ENCODE measurements at places on chromosomes 5 and 9.

- H3K4me1 ChIP-seq = peaks cover 12% of the 10 kb centered on the region
- no peak overlapping the region for H3K27ac ChIP-seq
- no peak for DNase-seq
- H3K4me3 ChIP-seq = no peak overlapping the region
- H3K36me3 ChIP-seq = no peaks in the 10 kb centered on the region
- no peaks in the 10 kb centered on the region for H3K27me3 ChIP-seq
Observed at GRCh38 chr5:95080030-95080429, 204.9 kb downstream of the MCTP1 start.

- no peak overlapping the region for H3K27ac ChIP-seq
- peaks cover 10% of the 10 kb centered on the region for H3K4me1 ChIP-seq
- no peak overlapping the region for H3K4me3 ChIP-seq
- no peak for DNase-seq
- no peaks in the 10 kb centered on the region for H3K27me3 ChIP-seq
- no peaks in the 10 kb centered on the region for H3K36me3 ChIP-seq
Observed at GRCh38 chr9:133332381-133332730, 3.6 kb downstream of the SURF6 start.

DNA sequence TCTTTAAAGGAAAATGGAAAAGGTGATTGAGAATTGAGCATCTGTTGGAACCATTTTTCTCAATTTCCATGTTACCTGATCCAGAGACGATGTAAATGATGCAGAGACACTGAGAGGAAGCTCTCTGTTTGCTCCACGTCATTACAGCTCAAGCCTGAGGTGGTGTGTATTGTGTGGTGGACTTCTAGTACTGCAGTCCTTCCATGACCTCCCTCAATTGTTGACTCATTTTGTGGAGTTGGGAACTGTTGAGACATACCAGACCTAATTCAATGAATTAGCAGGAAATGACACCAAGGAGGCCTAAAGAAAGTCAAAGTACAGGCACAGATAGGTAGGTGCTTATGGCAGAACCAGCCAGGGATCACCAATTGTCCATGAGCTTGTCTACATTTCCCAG is 15.6 kb upstream of the LVRN start:
- H3K36me3 ChIP-seq = no peaks in the 10 kb centered on the region
- H3K27me3 ChIP-seq = no peaks in the 10 kb centered on the region
- H3K4me1 ChIP-seq = no peaks in the 10 kb centered on the region
- DNase-seq = no peak

- no peaks in the 10 kb centered on the region for H3K27me3 ChIP-seq
- H3K36me3 ChIP-seq = no peaks in the 10 kb centered on the region
- no peak for DNase-seq
- H3K4me1 ChIP-seq = peaks cover 11% of the 10 kb centered on the region
- no peak overlapping the region for H3K27ac ChIP-seq
- no peak overlapping the region for H3K4me3 ChIP-seq
Observed at GRCh38 chr9:93475856-93476255, 22.5 kb upstream of the FAM120AOS start.

GRCh38 chr9:126606483-126606870 is 7.3 kb upstream of the LMX1B start:
- H3K27me3 ChIP-seq = peaks cover 88% of the 10 kb centered on the region
- H3K4me3 ChIP-seq = no peak overlapping the region
- no peak for DNase-seq
- no peak overlapping the region for H3K27ac ChIP-seq
- no peaks in the 10 kb centered on the region for H3K36me3 ChIP-seq
- peaks cover 14% of the 10 kb centered on the region for H3K4me1 ChIP-seq

DNA sequence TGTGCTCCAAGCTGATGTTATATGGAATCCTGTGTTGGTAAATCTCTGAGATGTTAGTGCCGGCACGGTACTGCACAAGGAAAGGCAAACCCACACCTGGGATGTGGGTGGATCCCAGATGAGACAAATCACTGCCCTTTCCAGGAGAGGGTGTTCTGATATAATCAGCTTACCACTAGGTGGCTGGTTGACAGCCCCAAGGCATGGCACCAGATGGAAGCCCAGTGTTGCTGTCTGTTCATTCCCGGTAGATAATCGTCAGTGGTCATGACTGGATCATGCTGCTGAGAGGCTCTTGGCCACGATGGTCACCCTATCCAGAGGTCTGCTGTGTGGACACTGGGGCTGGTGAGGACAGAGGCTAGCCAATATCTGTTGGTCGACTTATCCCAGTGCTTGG is 184.0 kb downstream of the CACNA1B start:
- DNase-seq = no peak
- H3K4me3 ChIP-seq = no peak overlapping the region
- no peaks in the 10 kb centered on the region for H3K36me3 ChIP-seq
- no peaks in the 10 kb centered on the region for H3K4me1 ChIP-seq
- H3K27me3 ChIP-seq = no peaks in the 10 kb centered on the region

GRCh38 chr9:123812984-123813383 is 116.9 kb downstream of the DENND1A start:
- no peaks in the 10 kb centered on the region for H3K36me3 ChIP-seq
- H3K4me1 ChIP-seq = peaks cover 13% of the 10 kb centered on the region
- no peak overlapping the region for H3K4me3 ChIP-seq
- H3K27me3 ChIP-seq = no peaks in the 10 kb centered on the region

DNA sequence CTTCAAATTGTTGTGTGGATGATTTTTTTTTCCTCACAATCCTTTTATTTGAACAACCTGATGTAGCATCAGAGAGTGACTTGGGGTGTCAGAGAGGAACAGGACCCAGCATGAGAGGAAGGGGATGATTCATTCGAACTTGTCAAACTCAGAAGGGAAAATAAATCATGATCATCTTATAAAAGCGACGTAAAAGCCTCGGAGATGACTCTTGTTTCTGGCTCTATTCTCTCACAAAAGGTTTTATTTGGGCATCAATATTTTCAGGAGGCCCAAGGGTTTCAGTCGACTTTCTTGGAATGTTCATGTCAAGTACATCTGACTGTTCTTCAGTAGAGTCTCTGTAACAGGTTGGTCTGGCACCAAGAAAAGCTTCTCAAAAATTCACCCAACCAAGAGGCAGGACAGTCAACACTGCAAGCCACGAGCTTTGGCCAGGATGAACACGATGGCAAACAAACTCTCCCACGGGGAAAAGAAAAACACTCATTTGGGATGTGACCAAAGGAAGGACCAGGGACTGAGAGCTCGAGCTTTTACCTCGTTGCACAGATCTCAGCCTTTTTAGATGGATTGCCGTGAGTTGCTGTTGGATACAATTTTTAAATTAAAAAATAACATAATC is 55.1 kb downstream of the ANKH start:
- no peak for DNase-seq
- no peak overlapping the region for H3K27ac ChIP-seq
- no peaks in the 10 kb centered on the region for H3K27me3 ChIP-seq
- no peaks in the 10 kb centered on the region for H3K36me3 ChIP-seq
- H3K4me3 ChIP-seq = no peak overlapping the region

DNA sequence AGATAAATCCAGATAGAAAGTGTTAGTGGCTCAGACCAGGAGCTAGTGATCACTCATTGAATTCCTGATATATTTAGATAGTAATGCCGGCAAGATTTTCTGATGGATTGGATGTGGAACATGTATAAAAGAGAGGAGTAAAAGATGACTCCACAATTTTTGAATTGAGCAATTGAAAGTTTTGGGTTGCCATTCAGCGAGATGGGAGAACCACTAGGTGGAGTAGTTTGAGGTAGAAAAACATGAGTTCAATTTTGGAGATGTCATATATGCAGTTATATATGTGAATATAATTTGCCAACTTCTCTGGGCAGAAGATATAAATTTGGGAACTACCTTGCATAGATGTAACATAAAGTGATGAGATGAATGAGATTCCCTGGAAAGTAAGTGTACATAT is 502.5 kb upstream of the SEMA6A start:
- DNase-seq = peak; percentile 8
- H3K27ac ChIP-seq = no peak overlapping the region
- no peaks in the 10 kb centered on the region for H3K36me3 ChIP-seq
- no peak overlapping the region for H3K4me3 ChIP-seq

DNA sequence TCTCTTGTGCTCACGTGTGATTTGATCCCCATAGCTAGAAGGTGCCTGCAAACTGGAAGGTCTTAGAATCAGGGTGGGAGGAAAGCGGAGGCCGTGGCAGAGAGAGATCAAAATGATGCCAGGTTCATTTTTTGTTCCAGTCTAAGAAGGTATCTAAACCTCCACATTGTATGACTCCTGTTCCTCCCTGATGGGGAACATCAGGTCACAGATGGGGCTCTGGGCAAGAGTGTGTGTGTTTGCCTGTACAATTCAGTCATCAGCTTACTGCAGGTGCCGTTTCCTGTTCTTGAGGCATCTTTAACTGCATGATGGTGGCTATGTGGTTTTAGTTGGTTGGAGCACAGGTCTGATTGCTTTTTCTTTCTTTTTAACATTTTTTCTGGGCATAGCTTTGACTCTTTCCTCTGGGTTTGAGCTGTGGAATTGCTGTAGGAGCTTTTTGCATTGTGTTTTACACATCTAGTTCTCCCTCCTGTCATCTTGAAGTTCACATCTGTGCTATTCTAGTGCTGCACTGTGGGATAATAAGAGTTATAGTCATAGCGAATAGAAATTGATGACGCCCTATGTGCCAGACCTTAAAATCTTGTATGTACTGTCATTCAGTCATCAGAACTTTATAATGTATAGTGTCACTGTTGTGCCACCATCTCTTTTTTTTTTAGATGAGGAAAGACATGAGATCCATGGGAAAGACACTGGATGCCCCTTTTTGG is 30.8 kb downstream of the ARHGAP26 start:
- no peak overlapping the region for H3K4me3 ChIP-seq
- H3K27ac ChIP-seq = no peak overlapping the region
- H3K27me3 ChIP-seq = no peaks in the 10 kb centered on the region
- peaks cover 8% of the 10 kb centered on the region for H3K4me1 ChIP-seq
- DNase-seq = no peak
- H3K36me3 ChIP-seq = no peaks in the 10 kb centered on the region

- H3K4me1 ChIP-seq = no peaks in the 10 kb centered on the region
- no peaks in the 10 kb centered on the region for H3K27me3 ChIP-seq
- peak; percentile 69 for DNase-seq
- no peaks in the 10 kb centered on the region for H3K36me3 ChIP-seq
- no peak overlapping the region for H3K4me3 ChIP-seq
Observed at GRCh38 chr5:15003511-15003920, 131.9 kb upstream of the ANKH start.

DNA sequence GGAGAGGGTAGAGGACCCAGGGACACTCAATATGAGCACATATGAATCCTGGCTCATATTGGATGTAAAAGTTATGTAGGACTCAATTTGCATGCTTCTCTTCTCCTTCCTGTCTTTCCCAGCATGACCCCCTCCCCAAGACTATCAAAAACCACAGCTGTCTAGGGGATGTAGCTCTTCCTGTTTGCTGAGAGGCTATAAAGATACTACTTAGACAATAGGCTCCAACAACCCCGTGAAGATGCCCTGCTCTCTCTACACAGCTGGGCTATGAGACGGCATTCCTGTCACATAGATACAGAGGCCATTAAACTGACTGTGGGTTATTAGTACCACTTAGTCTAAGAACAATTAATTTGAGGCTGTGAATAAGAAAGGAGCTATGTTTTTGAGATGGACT is 56.5 kb upstream of the PCSK1 start:
- no peaks in the 10 kb centered on the region for H3K36me3 ChIP-seq
- no peaks in the 10 kb centered on the region for H3K27me3 ChIP-seq
- H3K4me1 ChIP-seq = no peaks in the 10 kb centered on the region
- no peak overlapping the region for H3K27ac ChIP-seq
- H3K4me3 ChIP-seq = no peak overlapping the region

DNA sequence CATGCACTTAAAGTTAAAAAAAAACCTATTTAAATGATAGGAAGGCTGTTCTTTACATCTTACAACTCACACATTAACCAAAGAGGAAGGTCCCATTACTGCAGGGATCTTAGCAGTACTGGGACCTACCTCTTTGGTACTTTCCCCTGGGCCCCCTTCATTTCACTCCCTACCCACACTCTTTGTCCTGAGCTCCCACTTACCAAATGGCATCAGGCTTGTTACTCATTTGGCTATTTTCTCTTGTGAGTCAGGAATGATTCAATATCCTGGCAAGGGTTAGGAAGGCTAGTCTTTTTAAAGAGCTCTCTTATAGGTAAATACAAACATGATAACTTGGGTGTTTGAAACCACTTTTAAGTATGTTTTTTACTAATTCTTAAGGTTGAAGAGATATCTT is 117.4 kb upstream of the ELL2 start:
- H3K36me3 ChIP-seq = no peaks in the 10 kb centered on the region
- no peaks in the 10 kb centered on the region for H3K27me3 ChIP-seq
- H3K4me1 ChIP-seq = no peaks in the 10 kb centered on the region
- H3K4me3 ChIP-seq = no peak overlapping the region
- DNase-seq = no peak
